Activated naive CD4-positive, alpha-beta T cell treated with Interleukin-2 at 50 U/mL for 16 hours (primary cell): ENCODE measurements at places on chromosomes 12 and 14.

- no peak for DNase-seq
Observed at GRCh38 chr12:20369305-20370013, 1.1 kb downstream of the PDE3A start.

DNA sequence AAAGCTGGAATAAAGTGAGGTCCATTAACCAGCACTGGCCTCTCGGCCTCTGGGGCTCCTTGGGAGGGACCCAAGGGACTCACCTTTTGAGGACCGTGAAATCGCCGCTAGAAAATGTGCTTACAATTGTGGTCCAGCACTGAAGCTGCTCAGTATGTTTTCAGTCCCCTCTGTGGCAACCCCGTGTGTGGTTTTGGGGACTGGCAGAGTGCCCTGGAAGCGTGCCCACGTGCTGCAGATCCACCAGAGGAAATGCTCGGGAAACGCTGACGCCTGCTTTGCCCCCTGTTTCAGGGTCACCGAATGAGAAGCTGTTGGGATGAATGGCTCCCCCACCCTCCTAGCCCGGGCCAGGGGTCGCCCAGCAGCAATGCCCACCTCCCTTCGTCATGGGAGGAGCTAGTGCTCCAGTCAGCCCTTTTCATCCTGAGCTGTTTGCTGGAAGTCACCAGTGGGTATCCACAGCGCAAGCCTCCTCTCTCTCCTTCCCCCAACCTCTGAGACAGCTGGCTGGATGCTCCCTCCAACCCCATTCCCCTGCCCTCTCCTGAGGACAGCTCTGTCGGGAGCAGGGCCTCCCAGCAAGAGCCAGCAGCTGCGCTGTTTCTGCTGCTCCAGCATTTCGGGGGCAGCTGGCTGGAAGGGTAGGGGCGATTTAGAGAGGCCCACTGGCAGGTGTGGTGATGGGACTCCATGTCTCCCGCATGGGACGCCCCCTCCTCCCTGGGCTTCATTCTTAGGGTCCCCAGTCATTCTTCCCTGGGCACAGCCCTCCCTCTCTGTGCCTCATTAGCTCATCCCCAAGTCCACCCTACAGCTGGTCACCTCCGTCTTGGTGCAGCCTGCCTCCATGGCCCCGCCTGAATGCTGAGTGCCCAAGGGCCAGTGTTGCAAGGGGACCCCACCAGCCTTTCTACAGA is 33.2 kb upstream of the PPP1R13B start:
- DNase-seq, result no peak

DNA sequence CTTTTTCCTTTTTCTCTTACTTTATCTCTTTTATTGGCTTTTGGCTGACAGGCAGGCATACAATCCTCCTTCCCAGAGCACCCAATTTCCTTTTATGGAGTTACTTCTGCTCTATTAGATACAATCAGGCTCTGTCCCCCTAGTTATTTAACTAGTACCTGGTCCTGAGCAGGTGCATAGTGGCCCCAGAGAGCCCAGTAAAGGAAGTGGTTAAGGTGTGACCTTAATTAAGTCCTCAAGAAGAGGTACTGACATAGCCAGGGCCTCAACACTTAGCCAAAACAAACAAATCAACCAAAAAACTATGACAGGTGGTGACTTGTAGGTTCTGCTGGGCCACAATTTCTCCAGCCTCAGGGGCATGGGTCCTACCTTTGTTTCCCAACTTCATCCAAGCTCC is 82.9 kb downstream of the CCDC60 start:
- no peak for DNase-seq

DNA sequence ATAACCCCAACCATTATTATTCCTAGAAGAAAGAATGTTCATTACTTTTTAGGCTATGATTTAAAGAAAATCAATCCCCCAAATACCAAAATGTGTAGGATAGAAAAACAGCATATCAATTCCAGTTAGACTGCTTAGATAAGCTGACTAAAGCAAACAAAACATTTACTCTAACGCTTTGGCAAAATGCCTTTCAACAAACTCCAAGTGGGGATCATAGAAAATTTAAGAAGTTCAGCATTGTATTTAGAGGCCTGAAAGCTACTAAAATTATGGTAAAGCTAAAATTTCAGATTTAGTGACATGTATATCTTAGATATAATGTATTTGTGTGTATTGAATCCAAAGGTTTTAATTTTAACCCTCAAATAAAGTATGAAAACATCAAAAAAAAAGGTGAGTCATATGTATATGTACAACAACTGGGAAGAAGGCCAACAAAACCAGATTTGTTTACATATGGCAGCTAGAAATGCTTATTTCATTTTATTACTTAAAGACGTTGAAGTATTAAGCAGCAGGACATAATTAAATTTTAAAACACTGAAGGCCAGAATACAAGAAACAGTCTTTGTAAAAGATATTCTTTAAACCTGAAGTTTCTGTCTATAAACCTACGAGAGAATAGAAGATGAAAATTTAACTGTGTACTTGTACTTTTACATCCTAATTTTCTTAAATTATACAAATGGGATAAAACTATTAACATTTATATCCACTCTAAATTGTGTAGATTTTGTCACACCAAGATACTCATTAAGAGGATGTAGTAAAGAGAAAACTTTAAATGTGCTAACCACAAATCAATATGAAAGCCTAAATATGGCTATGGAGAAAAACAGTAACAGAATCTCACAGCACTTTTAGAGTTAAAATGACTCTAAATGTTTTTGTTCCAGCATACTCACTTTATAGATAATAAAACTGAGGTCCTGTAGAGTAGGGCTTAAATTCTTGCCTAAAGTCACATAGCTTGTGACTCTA is 71.4 kb downstream of the SLC41A2 start:
- no peak for DNase-seq

- DNase-seq, result no peak
Observed at GRCh38 chr14:75821831-75822521, 159.8 kb downstream of the TGFB3 start.

DNA sequence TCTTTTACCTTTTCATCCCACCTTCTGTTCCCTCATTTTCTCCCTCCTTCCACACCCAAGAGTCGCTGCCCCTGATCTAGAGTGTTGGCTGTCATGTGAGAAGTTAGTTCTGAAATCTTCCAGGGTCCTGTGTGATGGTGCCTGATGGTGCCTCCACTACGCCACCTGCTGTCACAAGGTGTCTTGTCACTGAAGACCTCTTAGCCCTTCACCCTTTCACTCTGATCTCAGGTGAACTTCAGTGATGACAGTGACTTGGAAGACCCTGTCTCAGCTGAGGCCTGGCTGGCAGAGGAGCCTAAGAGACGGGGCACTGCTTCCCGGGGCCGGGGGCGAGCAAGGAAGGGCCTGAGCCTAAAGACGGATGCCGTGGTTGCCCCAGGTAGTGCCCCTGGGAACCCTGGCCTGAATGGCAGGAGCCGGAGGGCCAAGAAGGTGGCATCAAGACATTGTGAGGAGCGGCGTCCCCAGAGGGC is 7.6 kb upstream of the PFDN5 start:
- peak; percentile 77 for DNase-seq

GRCh38 chr12:93379981-93380361 is 2.2 kb downstream of the NUDT4 start:
- DNase-seq, result no peak

DNA sequence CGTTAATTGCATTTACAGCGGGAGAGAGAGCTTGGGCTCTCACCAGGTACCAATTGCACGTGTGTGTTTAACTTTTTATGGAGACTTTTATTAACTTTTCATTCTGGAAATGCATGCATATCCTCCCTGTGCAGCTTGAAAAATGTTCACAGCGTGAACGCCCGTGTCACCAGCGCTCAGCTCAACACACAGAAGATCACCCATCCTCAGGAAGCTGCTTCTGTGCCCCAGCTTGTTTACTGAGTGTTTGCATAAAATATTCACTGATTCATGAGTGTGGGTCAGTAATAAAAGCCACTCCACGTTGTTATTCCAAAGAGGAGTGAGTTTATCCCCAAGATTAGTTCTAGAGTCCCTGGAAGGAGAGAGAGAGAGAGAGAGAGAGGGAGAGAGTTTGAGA is 75.5 kb upstream of the FZD10 start:
- DNase-seq, result no peak

- DNase-seq, result no peak
Observed at GRCh38 chr14:37036669-37037341, 135.6 kb downstream of the SLC25A21 start.

- peak; percentile 65 for DNase-seq
Observed at GRCh38 chr12:50055831-50056638, 1.4 kb upstream of the ASIC1 start.

DNA sequence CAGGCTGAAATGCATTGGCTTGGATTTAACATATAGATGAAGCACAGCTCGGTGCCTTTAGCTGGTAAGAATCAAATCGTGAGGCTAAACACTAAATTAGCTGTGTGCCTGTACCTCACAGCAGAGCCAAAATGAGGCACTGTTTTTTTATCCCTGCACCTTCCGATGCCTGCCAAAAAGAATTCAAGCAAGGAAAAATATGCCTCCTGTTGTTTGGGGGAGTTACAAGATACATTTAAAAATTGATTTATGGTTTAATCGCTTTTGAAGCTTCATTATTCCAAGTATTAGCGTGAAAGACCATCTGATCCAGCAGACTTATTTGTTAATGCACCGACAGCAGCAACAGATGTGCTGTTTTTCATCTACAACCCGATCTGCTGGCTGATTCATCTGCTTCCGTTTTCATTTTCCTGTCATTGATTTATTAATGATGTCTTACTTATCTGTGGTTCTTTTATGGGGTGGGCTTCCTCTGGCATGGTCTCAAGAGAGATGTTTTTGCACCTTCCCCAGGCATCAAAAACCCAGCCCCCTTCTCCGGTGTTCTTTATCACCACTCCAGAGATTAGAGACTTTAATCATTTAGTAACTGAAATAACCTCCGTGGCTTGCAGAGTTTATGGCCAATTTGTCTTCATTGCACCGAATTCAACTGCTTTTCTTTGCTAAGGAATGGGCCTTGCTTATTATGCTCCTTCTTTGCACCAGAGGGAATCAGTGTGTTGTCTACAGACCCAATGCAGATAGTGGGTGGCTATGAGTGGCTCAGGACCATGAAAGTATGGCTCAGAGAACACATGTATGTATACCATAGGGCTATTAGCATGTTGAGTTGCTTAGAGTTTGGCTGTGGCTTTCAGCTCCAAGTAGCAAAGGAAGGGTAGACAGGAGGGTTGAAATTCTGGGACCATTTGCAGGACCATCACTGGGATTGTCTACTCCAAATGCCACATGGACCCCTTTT is 166.8 kb upstream of the TMEM260 start:
- DNase-seq, result no peak

DNA sequence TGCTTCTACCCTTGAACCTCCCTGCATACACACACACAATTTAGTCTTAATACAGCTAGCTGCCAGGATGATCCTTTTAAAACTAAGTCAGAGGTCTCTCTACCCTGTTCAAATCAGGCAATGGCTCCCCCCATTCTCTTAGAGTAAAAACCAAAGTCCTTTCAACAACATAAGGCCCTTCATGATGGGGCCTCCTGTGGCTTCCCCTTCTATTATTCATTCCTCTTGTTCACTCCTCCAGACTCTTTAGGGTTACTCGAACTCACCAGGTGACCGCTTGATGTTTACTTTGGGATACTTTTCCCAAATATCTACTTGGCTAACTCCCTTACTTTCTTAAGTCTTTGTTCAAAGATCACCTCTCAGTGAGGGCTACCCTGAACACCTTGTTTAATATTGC is 30.4 kb downstream of the DENND5B start:
- no peak for DNase-seq
